ENCODE measurements at places on chromosomes 11 and 22.

- no peak for DNase-seq
These were observed 370.2 kb upstream of the CHORDC1 start for GRCh38 chr11:90593099-90593498.

- DNase-seq, result no peak
These were observed 6.2 kb upstream of the LRFN4 start for GRCh38 chr11:66850588-66851238.

- DNase-seq, result no peak
These were observed 2.8 kb downstream of the TMEM121B start for GRCh38 chr22:17118342-17118741.

GRCh38 chr11:102168481-102168880, 58.2 kb downstream of the YAP1 start:
- no peak for DNase-seq

DNA sequence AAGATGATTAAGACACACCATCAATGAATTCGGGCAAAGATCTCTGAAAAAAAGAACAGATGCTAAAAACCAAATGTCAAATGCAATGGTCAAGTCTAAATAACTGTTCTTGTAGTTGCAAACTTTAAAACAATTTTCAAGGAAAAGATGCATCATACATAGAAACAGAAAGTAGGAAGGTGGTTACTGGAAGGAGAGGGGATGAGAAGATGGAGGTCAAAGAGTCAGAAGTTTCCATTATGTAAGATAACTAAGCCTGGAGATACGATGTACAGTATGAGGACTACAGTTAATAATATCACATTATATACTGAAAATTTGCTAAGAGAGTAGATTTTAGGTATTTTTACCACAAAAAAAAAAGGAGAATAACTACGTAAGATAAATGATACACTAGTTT, 27.1 kb downstream of the CWF19L2 start:
- DNase-seq, result no peak

DNA sequence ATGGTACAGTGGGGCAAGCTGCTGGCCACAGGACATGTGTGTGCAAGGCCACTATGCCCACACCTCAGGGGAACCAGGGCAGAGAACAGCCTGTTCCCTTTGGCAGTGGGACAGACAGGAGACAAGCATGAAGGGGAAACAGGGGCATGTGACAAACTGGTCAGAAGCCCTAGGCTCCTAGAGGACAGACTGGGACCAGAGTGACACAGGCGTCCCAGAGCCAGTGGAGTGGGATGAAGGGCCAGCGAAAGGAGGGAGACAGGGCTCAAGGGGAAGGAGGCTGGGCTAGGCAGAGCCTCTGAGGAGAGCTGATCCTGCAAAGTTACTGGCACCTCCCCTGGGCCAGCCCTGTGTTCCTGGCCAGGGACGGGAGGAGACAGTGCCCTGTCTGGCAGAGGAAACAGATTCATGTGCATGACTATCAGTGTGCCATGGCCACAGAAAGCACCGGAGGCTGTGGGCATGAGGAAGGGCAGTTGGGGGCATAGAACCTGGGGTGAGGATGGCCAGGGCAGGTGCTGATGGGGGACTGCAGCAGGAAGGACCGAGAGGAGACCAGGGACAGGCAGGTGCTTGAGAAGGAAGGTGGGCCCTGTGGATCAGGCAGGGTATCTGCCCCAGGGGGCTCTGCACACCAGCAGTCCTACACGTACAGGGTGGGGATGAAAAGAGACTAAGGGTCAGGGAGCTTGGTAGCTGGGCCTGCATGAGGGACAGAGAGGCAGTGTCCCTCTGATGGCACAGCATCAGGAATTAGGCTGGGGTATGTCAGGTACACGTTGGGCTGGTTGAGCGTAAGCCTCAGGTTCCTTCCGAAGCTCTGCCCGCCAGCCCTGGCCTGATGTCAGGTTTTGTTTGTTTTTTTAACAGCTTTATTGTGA, 9.8 kb downstream of the DERL3 start:
- DNase-seq, result no peak

- DNase-seq, result no peak
These were observed 4.1 kb downstream of the SLC25A45 start for GRCh38 chr11:65378208-65378927.

- DNase-seq, result no peak
These were observed 72.4 kb upstream of the E2F8 start for GRCh38 chr11:19313140-19313539.

- DNase-seq, result no peak
These were observed 30.7 kb upstream of the STK33 start for GRCh38 chr11:8624698-8625097.

DNA sequence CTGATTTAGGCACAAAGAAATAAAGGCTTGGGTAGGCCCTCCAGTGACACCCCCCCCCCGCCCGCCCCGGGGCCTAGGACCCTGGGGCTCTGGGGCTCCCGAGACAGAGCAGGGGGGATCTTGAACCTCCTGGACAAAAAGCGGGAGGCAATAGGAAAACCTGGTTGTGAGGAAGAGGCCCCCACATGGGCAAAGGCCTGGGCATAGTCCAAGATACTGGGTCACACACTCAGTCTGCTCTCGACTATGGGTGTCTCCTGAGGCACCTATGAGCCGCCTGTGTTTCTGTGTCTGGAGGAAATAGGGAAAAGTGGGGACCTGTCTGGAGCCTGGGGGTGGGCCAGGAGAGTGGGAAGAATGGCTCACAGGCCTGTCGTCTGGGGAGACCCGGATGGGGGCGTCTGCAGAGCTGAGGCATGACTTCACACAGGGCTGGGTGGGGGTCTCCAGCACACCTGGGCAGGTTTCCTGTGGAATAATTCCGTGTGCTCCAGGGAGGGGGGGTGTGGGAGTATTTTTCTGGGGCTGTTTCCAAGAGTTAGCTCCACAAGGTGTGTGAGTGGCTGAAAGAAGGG, 2.4 kb upstream of the MN1 start:
- no peak for DNase-seq

GRCh38 chr22:19750507-19751490, 9.8 kb upstream of the TBX1 start:
- DNase-seq, result peak; percentile 59

DNA sequence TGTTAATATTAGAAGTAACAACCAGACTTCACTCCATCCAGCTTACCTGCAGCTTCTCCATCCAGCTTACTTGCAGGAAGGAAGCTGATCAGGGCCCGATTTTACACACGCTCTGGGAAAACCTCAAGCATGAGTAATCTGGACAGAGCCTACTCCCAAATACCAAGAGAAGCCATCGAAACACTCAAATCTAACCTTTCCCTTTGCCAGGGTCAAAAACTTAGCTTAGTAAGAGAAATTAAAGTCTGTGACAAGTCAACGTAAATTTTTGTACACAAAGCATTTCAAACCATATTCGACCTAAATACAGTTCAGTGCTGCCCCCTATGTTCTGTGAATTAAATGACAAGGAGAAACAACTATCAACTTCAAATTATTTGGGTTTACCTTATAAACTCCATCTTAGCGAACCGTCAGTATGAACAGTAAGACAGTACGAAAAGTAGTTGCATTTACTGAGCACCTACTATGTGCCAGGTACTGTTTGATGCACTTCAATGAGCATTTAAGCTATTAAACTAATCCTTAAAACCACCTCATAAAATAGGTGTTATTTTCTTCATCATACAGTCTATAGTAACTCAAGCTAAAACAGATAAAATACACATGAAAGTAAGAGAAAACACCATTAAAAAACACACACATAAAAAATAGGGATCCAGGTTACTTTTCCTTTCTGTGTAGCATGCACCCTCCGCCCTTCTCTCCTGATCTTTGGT, 36.9 kb downstream of the ARFGAP3 start:
- DNase-seq, result peak; percentile 71

- no peak for DNase-seq
These were observed 32.6 kb downstream of the WNT11 start for GRCh38 chr11:76173663-76174062.

GRCh38 chr22:38314933-38315822, 2.1 kb downstream of the CSNK1E start:
- peak; percentile 23 for DNase-seq

GRCh38 chr11:130666781-130667251, 218.4 kb downstream of the ADAMTS15 start:
- DNase-seq, result peak; percentile 73

- DNase-seq, result peak; percentile 49
These were observed 30.9 kb downstream of the KCNC1 start for GRCh38 chr11:17765356-17766072.

DNA sequence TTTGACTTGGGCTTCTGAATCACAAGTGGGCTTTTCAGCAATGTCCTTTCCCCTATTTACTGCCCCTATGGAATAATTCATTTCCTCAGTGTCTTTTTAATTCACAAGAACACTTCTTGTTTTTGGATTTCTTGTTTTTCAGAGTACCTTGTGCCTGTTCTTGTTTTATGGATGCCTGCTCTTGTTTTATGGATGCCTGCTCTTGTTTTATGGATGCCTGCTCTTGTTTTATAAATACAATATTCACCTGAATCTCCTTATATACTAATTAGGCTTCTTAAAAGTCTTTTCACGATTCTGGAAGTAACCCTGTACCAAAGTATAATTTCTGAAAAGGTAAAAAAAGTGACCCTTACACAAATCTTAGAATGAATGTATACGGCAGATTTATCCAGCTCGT, 32.8 kb downstream of the CACNA1I start:
- DNase-seq, result no peak

GRCh38 chr11:29336727-29337575, 679.9 kb downstream of the KCNA4 start:
- peak; percentile 87 for DNase-seq

GRCh38 chr11:94822080-94822479, 53.9 kb downstream of the AMOTL1 start:
- DNase-seq, result no peak

DNA sequence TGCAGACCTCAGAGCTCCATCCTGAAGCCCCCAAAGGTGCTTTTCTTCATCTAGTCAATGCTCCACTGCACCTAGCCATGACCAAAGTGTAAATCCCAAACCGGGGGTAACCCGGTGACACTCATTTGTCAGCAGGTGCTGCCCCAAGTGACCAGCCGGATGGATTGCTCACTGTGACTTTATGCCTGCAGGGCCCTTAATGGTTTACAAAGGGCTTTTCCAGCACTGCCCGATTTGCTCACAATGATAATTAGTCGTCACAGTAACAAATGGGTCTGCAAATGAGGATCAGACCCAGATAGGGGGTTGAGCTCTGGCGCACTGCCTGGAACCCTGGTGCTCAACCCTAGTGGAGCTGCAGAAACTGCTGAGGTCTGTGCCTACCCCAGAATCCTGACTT, 45.7 kb upstream of the CD5 start:
- DNase-seq, result no peak

- peak; percentile 98 for DNase-seq
These were observed 18.1 kb downstream of the POLA2 start for GRCh38 chr11:65279741-65280440.

GRCh38 chr22:38082986-38083710, 836 bp downstream of the SLC16A8 start:
- no peak for DNase-seq

- DNase-seq, result no peak
These were observed 11.6 kb downstream of the MMP3 start for GRCh38 chr11:102831489-102832440.

GRCh38 chr11:2997406-2997805, 5.3 kb upstream of the NAP1L4 start:
- DNase-seq, result no peak

DNA sequence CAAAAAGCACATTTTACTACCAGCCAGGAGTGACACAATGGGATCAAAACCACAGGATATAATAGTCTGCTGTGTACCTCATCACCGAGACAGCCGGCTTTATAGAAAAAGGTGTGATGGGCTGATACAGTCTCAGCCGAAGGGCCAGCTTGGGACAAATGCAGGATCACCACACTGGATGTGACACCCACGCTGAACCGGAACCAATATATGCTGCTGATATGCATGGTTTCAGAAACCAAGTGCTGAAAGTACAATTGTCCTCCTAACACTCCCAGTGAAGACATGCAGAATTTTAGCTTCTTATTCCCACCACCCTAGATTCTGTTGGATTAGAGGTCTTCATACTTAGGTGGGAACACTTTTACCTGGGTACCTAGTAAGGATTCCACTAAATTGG, 97.0 kb upstream of the LDLRAD3 start:
- DNase-seq, result no peak

DNA sequence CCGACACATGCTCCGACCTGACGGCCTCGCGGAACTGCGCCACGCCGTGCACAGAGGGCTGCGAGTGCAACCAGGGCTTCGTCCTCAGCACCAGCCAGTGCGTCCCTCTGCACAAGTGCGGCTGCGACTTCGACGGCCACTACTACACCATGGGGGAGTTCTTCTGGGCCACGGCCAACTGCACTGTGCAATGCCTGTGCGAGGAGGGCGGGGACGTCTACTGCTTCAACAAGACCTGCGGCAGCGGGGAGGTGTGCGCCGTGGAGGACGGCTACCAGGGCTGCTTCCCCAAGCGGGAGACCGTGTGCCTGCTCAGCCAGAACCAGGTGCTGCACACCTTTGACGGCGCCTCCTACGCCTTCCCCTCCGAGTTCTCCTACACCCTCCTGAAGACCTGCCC, 26.8 kb downstream of the TECTA start:
- no peak for DNase-seq

DNA sequence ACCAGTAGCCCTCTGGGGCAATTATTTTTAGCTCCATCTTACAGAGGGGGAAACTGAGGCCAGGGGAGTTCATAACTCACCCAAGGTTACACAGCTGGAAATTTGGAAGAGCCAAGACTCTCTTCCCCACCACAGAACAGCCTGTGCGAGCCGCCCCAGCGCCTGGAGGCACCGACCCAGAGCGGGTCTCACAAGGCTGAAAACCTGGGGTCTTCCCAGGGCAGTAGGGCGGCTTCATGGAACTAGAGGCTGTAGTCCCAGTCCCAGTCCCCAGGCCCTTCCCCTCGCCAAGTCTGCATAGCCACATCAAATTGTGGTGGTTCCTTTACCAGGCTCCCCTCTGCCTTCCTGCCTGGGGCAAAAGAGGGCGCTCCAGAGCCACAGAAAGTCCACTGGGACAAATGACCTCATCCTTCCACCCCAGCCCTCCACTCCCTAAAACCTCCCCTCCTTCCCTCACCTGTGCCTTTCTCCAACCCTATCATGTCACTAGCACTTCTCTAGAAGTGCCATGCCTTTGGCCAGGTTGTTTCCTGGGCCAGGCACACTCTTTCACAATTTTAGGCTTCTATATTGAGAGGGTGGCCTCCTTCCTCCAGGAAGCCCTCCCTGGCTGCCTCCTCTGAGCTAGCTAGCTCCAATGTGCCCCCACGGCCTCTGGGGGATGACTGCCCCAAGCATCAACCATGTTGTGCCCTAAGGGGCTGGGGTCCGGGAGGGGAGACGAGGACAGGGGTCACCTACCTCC, 15.2 kb upstream of the CDC42EP1 start:
- DNase-seq, result no peak

DNA sequence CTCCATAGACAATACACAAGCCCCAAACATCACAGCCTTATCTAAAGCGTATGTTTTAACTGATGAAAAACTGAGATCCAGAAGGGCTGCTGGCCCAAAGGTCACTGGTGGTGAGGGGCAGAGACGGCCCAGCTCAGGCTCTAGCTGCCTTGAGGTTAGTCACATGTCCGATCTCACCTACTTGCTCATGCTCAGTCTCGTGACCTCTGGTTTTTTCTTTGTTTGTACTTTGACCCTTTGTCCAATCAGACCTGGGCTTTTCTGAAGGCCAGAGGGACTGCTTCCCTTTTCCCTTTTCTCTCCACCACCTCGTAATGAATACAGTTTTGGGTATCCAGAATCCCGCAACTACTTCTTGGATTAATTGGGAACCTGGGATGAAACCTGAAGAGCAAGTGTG, 28.6 kb downstream of the MMP20 start:
- DNase-seq, result no peak

GRCh38 chr11:58905011-58905720, 34.1 kb upstream of the GLYATL1 start:
- peak; percentile 55 for DNase-seq
